BJ (cell line): ENCODE measurements at places on chromosomes 11 and 22.

- no peak for DNase-seq
Measured at GRCh38 chr22:45896964-45897538, 79.9 kb downstream of the WNT7B start.

- no peak for DNase-seq
Measured at GRCh38 chr11:74492084-74492483, 1.4 kb downstream of the LIPT2 start.

- DNase-seq = no peak
Measured at GRCh38 chr11:19242179-19242932, 1.6 kb upstream of the E2F8 start.

GRCh38 chr11:120182372-120182771, 28.5 kb upstream of the OAF start:
- no peak for DNase-seq

GRCh38 chr11:61577383-61578118, 3.3 kb downstream of the SYT7 start:
- DNase-seq = no peak

- DNase-seq = no peak
Measured at GRCh38 chr22:46797355-46797754, 34.9 kb downstream of the TBC1D22A start.

DNA sequence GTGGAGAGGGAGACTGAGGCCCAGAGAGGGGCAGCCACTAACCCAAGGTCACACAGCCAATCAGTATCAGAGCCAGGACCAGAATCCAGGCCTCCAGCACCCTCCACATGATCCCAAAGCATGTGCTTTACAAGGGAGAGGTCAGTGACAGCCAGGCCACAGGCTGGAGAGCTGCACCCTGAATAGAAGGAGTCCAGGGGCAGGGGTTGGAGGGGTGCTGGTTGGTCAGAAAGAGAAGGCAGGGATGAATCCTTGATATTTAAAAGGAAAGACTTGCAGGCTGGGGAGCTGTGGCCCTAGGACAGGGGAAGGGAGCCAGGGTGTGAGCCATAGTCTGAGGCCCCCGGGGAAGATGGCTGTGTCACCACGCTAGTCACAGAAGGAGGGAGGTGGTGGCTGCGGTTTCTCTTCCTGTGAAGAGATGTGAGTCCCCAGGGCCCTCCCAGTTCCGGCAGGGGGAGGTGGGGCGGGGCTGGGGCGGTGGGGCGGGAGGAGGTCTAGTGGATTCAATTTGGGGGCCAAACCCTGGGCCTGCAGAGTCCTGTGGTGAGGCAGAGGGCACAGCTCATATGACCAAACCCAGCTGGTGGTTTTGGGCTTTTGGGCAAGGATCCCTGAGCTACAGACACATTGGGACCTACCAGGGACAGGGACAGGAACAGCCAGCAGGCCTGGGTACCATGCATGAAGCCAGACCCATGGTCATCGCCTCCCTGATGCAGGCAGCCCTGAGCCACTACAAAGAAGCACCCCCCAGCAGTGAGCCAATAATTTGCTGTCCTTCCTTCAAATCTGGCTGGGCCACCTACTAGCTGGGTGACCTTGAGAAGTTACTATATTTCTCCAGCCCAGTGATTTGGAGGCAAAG, 14.0 kb downstream of the RAC2 start:
- DNase-seq = peak; percentile 28

- DNase-seq = no peak
Measured at GRCh38 chr11:62182147-62182891, 7.7 kb upstream of the SCGB1D1 start.

DNA sequence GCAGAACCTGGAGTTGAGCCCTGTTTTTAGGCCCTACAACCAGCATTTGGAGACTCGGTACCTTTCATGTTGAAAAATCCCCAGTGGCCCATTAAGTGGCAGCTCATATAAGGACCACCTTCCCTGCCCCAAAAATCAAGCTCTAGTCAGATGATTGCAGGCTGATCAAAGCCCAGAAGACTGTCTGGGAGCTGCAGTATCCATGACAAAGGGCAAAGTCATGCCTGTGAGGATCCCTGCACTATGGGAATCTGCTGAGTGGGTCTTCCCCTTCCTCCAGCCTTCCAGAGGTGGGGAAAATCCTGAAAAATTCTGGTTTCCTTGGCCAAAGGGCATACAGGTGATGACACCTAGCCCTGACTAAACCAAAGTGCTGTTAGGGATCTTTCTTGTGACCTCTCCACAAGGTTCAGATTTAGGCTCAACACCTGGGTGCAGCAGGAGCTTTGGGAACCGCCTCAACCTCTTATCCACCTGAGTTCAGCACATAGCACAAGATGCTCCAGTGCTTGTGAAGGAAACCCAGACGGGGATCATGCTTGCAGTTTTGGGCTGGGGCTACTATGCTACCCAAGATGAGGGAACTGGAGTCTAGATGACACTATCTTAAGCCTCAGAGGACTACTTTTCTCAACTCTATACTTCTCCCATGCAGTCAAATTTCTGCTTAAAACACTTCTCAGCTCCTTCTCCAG, 1.2 kb upstream of the TRIM3 start:
- no peak for DNase-seq

- DNase-seq = no peak
Measured at GRCh38 chr11:63940786-63941185, 2.0 kb downstream of the NAA40 start.
